Activated CD8-positive, alpha-beta memory T cell treated with anti-CD3 and anti-CD28 coated beads for 36 hours (primary cell): ENCODE measurements at places on chromosomes 16 and 17. TPM values are rescaled to one million over a fixed set of nuclear protein-coding genes. Genes with fewer than 3 reads are reported as not detected.

The CYGB gene
- total RNA-seq = not detected

The TMEM208 gene
- total RNA-seq = 61.2 TPM

The METTL23 gene
- 41.0 TPM for total RNA-seq

The KCNG4 gene
- total RNA-seq = not detected

The EIF5A gene
- 1,670 TPM for total RNA-seq

The AIPL1 gene
- total RNA-seq = not detected

The CBFA2T3 gene
- total RNA-seq = not detected

The TCAP gene
- 0.92 TPM for total RNA-seq

The ARMC5 gene
- 12.3 TPM for total RNA-seq

The FTO gene
- total RNA-seq = 49.5 TPM

The MT1G gene
- 15.3 TPM for total RNA-seq

The MVD gene
- total RNA-seq = 66.5 TPM

The SYCE1L gene
- 4.2 TPM for total RNA-seq

The CCL4 gene
- total RNA-seq = 2,428 TPM

The DHRS7C gene
- not detected for total RNA-seq

The CCDC200 gene
- 0.31 TPM for total RNA-seq

The MYO15B gene
- total RNA-seq = 15.0 TPM

The KRT17 gene
- not detected for total RNA-seq

The MEIOB gene
- not detected for total RNA-seq

The NUP85 gene
- 151 TPM for total RNA-seq

The KLHL10 gene
- 0.17 TPM for total RNA-seq

The ESRP2 gene
- total RNA-seq = 0.48 TPM

The NPTX1 gene
- total RNA-seq = 0.48 TPM

The PNMT gene
- not detected for total RNA-seq

The NUFIP2 gene
- total RNA-seq = 64.9 TPM

The PMP22 gene
- 0.78 TPM for total RNA-seq

The ATP1B2 gene
- 0.21 TPM for total RNA-seq

The HSD17B1 gene
- 0.29 TPM for total RNA-seq

The KRT20 gene
- not detected for total RNA-seq

The CEP295NL gene
- not detected for total RNA-seq

The EEF2K gene
- 29.7 TPM for total RNA-seq

The TBX21 gene
- total RNA-seq = 54.7 TPM

The SLC2A4 gene
- 0.11 TPM for total RNA-seq

The NKD1 gene
- 1.9 TPM for total RNA-seq

The FAM171A2 gene
- 0.19 TPM for total RNA-seq
